ENCODE measurements at places on chromosomes 5 and 9. TPM values are rescaled to one million over a fixed set of nuclear protein-coding genes. Genes with fewer than 3 reads are reported as not detected.

- H3K4me1 ChIP-seq, result no peaks in the 10 kb centered on the region
- H3K36me3 ChIP-seq, result no peaks in the 10 kb centered on the region
- H3K4me3 ChIP-seq, result no peak overlapping the region
- no peak overlapping the region for H3K27ac ChIP-seq
- H3K27me3 ChIP-seq, result no peaks in the 10 kb centered on the region
Measured at GRCh38 chr5:126723643-126724042, 53.3 kb upstream of the LMNB1 start.

- peak; percentile 77 for DNase-seq
- no peak overlapping the region for H3K27ac ChIP-seq
- H3K4me3 ChIP-seq, result no peak overlapping the region
- no peaks in the 10 kb centered on the region for H3K36me3 ChIP-seq
- no peaks in the 10 kb centered on the region for H3K4me1 ChIP-seq
Measured at GRCh38 chr9:114538241-114538640, 33.0 kb upstream of the WHRN start.

DNA sequence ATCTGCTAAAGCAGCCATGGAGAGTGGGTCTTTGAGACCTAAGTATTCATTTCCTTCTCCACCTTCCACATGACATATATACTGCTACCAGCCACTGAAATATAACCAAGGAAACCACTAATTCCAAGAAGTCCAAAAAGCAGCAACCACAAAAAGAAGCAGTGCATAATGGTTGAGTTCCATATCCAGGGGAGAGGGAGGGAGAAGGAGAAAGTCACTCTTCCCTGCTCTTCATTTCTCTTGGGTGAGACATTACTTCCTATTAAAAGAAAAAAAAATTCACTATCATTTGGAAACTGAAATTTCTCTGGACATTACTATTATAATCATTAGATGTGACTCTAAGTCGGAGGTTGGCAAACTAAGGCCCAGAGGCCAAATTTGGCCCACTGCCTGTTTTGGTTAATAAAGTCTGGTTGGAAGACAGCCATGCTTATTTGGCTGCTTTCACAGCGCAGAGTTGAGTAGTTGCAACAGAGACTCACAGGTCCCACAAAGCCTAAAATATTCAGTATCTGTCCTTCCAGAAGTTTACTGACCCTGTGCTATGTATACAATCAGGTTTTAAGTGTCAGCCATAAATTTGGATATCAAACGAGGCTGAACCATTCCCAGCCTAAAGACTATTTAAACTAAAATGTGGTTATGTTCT is 168.6 kb downstream of the MPDZ start:
- H3K27ac ChIP-seq, result no peak overlapping the region
- peaks cover 34% of the 10 kb centered on the region for H3K36me3 ChIP-seq
- no peak for DNase-seq
- H3K27me3 ChIP-seq, result no peaks in the 10 kb centered on the region
- no peak overlapping the region for H3K4me3 ChIP-seq

Gene PLEKHG4B
- polyA plus RNA-seq, result 2.0 TPM

- H3K4me1 ChIP-seq, result no peaks in the 10 kb centered on the region
- DNase-seq, result peak; percentile 18
- H3K27ac ChIP-seq, result no peak overlapping the region
- no peaks in the 10 kb centered on the region for H3K27me3 ChIP-seq
Measured at GRCh38 chr9:74742792-74743730, 144.7 kb downstream of the TRPM6 start.

GRCh38 chr9:96450613-96451528 is 902 bp downstream of the HABP4 start:
- no peaks in the 10 kb centered on the region for H3K36me3 ChIP-seq
- peak; percentile 52 for DNase-seq
- peaks cover 20% of the 10 kb centered on the region for H3K27me3 ChIP-seq
- H3K4me1 ChIP-seq, result no peaks in the 10 kb centered on the region

GRCh38 chr9:103261951-103262350 is 266.8 kb downstream of the CYLC2 start:
- DNase-seq, result no peak
- H3K27ac ChIP-seq, result no peak overlapping the region
- no peaks in the 10 kb centered on the region for H3K4me1 ChIP-seq
- H3K36me3 ChIP-seq, result no peaks in the 10 kb centered on the region
- no peaks in the 10 kb centered on the region for H3K27me3 ChIP-seq

- peaks cover 7% of the 10 kb centered on the region for H3K36me3 ChIP-seq
- H3K27me3 ChIP-seq, result no peaks in the 10 kb centered on the region
- H3K4me3 ChIP-seq, result no peak overlapping the region
- DNase-seq, result no peak
- H3K4me1 ChIP-seq, result peaks cover 3% of the 10 kb centered on the region
Measured at GRCh38 chr5:78568212-78568611, 80.4 kb downstream of the LHFPL2 start.
